ENCODE measurements at places on chromosomes 5 and 9.

GRCh38 chr5:12133520-12133919 lies 229.3 kb upstream of the CTNND2 start:
- DNase-seq = no peak

DNA sequence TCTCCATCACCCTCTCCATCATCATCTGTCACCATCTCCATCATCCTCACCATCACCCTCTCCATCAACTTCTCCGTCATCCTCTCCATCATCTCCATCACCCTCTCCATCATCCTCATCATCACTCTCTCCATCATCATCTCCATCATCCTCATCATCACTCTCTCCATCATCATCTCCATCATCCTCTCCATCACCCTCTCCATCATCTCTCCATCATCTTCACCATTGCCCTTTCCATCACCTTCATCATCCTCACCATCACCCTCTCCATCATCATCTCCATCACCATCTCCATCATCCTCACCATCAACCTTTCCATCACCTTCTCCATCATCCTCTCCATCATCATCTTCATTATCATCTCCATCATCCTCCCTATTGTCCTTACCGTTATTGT lies 565.5 kb upstream of the SGCD start:
- DNase-seq = no peak

- DNase-seq = peak; percentile 59
Observed at GRCh38 chr9:108156270-108156998, 666.9 kb upstream of the KLF4 start.

GRCh38 chr5:124111886-124112285 lies 599.9 kb downstream of the CSNK1G3 start:
- DNase-seq = no peak

DNA sequence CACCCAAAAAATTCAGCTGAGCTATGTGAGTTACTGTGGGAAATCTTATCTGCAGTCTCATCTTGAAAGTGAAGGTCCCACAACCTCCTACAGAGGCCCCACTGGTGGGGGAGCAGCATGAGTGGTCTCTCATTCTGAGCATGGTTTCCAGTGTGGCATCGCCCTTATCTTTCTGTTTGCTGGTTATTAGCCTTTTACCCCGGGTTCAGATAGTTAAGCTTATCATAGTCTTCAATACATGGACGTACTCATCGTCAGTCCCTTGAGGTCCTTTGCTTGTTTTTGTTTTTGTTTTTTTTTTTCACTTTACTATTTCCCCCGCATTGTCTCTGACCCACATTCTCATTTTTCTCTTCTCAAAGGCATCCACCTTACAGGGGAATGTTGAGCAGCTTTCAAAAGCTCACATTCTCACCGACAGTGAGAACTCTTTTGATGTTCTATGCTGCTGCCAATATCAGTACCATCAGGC lies 7.7 kb upstream of the HAVCR2 start:
- no peak for DNase-seq

DNA sequence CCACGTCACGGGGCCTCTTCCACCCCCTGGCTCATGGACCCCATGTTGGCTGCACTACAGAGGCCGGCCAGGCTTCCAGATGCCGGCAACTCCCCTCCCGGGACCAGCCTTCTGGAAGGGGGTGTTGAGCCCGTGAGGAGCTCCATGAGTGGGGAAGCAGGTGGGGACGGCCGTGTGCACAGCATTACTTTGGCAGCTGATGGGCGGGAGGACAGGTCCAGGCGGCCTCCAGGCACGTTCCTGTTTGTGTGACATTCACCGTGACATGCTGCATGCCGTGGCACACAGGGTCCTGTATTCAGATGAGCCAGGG lies 29.1 kb upstream of the ABO start:
- DNase-seq = no peak

DNA sequence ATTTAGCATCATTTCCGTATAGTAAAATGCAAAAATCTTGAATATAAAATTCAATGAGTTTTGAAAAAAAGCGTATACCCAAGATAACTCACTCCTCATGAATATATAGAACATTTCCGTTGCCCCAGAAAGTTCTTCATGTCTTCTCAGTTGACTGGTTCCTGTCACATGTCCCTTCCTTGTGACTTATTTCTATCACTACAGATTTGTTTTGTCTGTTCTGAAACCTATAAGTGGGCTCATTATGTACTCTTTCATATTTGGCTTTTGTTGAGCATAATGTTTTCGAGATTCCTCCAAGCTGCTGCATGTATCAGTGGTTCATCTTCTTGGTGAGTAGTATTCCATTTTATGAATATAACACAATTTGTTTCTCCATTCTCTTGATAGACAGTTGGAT lies 11.0 kb upstream of the HACD4 start:
- no peak for DNase-seq

GRCh38 chr5:108686676-108687075 lies 61.0 kb upstream of the FER start:
- no peak for DNase-seq

DNA sequence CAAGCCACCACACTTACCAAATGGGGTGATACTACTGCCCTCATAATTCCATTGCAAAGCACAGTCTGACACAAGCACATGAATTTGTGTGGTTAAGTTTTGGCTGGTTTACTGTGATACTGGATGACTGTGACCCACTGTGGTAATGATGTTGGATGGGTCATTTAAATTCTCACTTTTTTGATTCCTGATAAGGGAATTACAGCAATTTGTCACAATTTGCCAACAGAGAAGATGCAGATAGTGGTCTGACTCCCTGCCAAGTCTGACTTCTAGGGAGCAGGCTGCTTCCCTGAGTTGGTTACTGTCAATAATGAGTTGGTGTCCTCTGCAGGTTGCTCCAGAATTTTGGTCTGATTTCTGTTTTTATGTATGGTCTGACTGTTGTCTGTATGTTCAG lies 731.9 kb downstream of the MTRR start:
- no peak for DNase-seq

- DNase-seq = no peak
Observed at GRCh38 chr5:72032788-72033187, 74.5 kb upstream of the MAP1B start.

DNA sequence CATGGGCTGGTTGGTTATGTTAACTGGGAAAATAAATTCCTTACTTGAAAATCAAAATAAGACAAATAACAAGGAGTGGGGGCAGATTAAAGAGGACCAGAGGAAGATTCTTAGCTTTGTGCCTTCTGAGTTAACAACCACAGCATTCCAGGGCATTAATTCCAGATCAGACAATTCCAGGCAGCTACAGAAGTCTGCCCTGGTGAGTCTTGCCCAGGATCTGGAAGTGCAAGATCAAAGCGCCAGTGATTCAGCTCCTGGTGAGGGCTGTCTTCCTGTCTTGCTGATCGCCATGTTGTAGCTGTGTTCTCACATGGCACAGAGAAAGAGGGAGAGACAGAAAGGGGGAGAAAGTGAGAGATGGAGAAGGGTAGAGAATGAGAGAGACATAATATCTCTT lies 65.6 kb downstream of the ANXA2R start:
- DNase-seq = no peak

GRCh38 chr5:135881819-135882218 lies 13.8 kb downstream of the IL9 start:
- no peak for DNase-seq

DNA sequence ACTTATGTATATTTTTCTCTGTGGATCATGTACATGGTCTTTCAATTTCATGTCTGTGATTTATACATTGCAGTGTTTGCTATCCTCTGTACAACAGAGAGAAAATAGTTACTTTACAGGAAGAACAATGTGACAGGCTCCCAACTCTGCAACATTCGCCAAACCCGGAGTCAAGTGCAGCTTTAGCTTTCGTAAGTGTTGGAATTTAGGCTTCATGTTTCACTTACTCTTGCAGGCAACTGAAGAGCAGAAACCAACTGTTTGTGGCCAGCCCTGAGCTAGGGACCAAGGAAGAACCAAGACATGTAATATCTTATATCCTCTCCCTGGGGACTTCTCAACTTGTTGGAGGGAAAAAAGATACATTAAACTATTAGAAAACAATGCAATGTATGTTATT lies 147.9 kb downstream of the C5orf15 start:
- DNase-seq = no peak
